Smooth muscle cell of the brain vasculature (primary cell): ENCODE measurements at places on chromosomes 6 and 20.

- DNase-seq, result no peak
Measured at GRCh38 chr20:38315290-38315966, 11.5 kb downstream of the BPI start.

DNA sequence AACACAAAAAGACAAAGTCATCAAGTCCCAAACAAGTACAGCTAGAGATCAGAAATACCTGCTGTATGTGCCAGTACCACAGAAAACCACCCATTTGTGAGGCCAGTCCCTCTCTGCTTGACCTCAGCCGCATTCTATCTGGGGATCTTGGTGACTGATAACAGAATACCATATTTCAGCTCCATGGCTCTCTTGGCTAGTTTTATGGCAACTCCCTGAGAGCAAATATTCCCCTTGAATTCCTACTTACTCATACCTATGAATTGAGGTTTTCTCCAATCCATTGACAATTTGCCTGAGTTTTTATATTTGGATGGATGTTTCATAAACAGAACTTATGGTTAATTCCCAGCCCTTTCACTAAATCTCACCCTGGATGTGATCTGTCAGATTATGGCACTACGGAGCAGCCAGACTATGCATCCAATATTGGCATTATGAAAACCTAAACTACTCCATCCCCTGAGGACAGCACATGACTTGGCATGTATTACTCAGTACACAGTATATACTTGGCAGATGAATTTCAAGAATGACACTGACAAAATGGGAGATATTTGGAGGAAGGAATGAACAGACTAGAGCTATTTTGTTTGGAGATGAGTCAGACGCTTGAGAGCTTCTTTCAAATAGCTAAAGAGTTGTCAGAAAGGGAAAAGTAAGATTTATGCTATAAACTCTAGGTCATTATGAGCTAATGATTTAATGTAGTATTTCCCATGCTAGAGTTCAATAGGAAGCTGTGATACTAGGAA, 95.7 kb downstream of the PRDM1 start:
- no peak for DNase-seq

DNA sequence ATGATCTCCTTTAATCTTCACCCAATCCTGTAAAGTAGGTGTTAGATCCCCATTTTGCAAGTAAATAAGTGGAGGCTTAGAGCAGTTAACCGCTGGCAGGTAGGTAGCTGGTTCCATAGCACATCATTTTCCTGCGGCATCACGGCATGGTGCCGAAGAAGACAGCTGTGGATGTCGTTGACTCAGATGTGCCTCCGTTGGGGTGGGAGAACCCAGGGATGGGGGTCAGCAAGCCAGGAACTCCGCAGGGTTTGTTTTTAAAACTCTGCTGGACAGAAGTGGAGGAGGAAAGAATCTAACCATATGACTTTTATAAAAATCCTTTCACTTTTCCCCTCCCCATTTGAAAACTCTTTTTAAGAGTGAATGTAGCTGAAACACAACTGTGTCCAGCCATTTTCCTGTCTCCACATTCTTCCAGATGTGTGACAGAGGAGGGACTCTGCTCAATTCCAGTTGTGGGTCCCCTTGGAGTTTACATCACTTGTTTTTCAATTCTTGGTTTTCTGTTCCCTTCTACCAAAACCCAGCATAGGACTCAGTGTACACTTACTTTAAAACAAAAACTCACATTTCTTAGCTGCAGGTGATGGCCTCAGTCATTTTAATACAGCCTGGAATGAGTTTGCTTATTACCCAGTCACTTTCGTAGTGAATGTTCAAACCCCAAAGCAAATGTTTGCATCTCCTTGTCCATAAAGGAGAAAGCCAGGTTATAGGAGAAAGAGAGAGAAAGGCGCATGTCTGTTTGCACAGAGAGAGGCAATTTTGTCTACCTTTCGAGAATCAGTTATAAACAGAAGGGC, 27.6 kb upstream of the PI16 start:
- DNase-seq, result peak; percentile 73

- DNase-seq, result no peak
Measured at GRCh38 chr20:51511861-51512619, 30.5 kb downstream of the NFATC2 start.
